ENCODE measurements at places on chromosomes 11 and 22.
A peak's percentile ranks its signal among the peaks of the same experiment; 100 is the strongest.

DNA sequence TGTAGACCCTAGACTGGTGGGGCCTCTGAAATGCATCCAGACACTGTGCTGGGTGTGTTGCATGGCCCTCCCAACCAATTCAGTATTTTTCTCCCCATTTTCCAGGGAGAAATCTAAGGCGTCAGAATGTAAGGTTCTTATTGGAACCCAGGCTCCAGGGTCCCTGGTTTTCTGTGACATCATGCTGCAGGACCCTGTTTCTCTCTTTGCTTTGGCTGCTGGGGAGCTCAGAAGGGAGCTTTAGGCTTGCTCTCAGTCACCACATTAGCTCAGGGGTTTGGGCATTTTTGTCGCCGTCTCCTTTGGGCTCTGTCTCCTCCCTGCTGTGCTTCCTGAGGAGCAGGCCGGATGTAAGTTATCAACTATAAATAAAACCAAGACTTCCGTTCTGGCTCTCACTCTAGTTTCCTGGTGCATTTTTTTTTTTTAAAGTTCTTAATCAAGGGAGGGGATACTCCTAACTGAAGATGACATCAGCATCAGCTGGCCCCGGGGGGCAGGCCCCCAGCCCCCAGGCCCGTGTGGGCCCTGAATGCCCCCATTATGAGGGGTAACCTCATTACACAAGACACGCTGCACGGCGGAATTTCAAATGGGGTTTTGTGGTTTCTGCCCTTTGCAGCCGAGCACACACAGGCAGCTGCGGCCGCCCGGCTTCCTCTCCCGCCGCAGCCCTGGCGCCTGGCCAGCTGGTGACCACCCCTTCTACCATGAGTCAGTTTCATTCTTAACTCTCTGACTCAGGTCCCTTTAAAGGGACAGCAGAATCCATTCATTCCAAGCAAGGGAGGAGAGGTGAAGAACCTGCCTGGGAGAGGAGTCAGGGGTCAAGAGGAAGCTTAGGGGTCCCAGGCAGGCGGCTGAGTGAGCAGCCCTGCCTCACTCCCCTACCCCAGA, 3.2 kb downstream of the MYEOV start:
- peak; percentile 64 for DNase-seq

- no peak for DNase-seq
These were observed 60.2 kb upstream of the SORL1 start for GRCh38 chr11:121391914-121392313.

DNA sequence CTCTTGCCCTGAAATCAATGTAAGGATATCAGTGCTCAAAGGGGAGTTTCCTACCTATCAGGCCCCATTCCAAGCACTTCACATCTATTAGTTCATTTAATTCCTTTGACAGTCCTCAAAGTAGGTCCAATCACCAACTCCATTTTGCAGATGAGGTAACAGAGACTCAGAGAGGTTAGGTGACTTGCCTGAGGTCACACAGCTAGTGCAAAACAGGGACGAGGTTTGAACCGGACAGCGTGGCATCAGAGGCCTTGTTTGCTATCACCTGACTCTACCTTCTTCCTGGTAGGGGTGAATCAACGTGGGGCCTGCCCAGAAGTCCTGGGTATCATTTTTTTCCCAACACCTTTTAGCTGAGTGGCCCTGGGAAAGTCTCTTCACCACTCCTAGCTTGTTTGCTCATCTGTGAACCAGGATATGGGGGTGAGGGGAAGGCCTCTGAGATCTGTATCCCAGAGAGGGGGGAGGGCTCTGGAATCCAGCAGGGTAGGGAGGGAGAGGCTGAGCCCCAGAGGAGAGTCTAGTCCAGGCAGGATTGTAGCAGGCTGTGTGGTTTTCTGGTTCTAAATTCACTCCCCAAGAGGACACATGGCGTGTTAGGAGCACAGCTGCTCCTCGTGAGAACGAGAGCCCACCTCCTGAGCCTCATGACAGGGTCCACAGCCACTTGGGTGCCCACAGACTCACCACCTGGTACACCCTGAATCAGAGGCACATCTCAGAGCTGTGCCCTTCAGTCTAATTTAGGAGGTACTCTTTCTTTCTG, 174.7 kb downstream of the MN1 start:
- DNase-seq, result no peak

GRCh38 chr22:46626356-46626755, 6.2 kb downstream of the GRAMD4 start:
- no peak for DNase-seq

DNA sequence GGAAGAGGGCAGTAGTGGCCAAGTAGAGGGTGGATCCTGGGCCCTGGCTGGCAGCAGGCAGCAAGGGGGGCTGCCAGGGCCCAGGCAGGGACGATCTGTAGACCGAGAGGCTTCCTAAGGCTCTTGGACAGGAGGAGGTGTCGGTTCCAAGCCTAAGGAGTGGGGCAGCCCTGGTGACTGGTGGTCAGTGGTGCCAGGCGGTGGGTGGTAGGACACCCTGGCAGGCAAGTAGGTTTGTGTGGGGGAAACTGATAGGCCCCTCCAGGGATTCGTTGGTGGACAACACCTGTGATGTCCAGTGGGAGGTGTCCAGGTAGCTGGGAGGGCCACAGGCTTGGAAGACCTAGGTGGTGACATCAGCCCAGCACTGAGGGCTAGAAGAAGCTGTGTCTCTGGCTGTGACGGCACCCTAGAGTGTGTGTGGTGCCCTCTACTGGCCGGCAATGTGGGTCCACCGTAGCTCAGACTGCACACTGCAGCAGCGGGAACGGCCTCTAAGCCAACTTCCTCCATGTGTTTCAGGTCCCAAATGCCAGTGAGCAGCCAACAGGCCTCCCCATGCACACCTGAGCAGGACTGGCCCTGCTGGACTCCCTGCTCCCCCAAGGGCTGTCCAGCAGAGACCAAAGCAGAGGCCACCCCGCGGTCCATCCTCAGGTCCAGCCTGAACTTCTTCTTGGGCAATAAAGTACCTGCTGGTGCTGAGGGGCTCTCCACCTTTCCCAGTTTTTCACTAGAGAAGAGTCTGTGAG, 9.4 kb upstream of the SAMM50 start:
- peak; percentile 32 for DNase-seq

- no peak for DNase-seq
These were observed 34.9 kb upstream of the DAGLA start for GRCh38 chr11:61645179-61645868.

DNA sequence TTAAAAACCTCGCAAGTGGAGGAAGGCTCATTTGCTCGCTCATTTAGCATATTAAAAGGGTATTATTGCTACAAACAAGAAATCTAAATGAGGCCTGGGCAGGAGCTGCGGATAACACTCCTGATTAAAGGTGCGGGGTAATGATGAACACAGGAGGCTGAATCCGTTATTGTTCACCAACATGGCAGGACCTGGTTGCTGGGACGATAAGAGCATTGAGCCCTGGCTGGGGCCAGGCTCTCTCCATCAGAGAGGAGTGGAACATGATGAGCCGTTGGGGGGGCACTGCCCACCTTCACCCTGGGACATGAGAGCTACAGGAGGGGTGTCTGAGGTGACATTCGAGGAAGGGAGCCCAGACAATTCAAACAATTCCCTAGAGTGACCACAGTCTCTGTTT, 211.7 kb downstream of the NXPE2 start:
- DNase-seq, result no peak

- DNase-seq, result no peak
These were observed 83.3 kb upstream of the ANO1 start for GRCh38 chr11:69994810-69995209.

DNA sequence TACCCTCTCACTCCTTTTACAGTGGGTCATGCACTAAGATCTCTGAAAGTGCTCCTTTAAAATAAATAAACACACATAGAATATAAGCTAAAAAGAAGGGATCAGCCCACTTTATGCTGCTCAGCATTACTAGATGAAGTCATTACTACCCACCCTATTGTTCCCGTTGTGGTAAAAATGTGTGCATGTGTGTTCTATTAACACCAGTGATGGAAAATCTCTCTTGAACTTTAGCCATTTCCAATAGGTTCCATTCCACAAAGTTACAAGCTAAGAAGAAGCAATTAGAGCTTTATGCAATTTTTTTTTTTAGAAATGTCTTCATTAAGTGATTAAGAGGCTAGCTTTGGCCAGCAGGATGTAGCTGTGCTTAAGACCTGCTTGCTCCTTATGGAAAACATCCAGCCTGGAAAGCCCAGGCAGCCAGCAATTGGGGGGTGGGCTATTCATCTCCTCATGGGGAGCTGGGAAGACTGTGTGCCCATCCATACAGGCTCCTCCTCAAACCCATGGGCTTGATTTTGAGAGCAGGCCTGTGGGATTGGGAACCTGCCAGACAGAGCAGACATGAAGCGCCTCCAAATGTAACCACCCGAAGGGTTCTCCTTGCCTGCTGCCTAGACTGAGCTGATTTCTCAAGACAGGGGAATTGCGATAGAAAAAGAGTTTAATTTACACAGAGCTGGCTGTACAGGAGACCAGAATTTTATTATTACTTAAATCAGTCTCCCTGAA, 92.9 kb upstream of the PARVA start:
- no peak for DNase-seq

GRCh38 chr11:72378704-72379383, 55.5 kb downstream of the CLPB start:
- no peak for DNase-seq

DNA sequence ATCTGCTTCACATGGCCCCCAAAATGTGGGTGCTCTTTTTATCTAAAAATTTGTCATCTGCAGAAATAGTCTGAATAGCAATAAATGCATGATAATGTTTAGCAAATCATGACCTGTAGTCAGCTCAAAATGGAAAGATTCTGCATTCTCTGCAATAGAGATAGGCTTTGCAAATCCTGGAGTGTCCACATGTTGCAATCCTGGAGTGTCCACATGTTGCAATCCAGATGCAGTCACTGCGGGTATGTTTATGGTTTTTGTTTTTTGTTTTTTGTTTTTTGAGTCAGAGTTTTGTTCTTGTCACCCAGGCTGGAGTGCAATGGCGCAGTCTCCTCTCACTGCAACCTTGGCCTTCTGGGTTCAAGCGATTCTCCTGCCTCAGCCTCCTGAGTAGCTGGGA, 20.2 kb upstream of the LRRC32 start:
- no peak for DNase-seq

- DNase-seq, result no peak
These were observed at the start of gene LIF for GRCh38 chr22:30245985-30246813. TSS of gene LIF (minus strand) at chr22:30246759. CDS start at chr22:30246695, 64 bp downstream.

Data from stimulated activated CD8-positive, alpha-beta memory T cell treated with anti-CD3 and anti-CD28 coated beads, Interleukin-15, amount 100 ng/mL, for 4 hours (primary cell).